Stimulated activated CD4-positive, alpha-beta T cell treated with anti-CD3 and anti-CD28 coated beads, Interleukin-12 subunit alpha, Interleukin-12 subunit beta, amount 100 ng/mL, for 4 hours (primary cell): ENCODE measurements at places on chromosomes 13 and 19.

DNA sequence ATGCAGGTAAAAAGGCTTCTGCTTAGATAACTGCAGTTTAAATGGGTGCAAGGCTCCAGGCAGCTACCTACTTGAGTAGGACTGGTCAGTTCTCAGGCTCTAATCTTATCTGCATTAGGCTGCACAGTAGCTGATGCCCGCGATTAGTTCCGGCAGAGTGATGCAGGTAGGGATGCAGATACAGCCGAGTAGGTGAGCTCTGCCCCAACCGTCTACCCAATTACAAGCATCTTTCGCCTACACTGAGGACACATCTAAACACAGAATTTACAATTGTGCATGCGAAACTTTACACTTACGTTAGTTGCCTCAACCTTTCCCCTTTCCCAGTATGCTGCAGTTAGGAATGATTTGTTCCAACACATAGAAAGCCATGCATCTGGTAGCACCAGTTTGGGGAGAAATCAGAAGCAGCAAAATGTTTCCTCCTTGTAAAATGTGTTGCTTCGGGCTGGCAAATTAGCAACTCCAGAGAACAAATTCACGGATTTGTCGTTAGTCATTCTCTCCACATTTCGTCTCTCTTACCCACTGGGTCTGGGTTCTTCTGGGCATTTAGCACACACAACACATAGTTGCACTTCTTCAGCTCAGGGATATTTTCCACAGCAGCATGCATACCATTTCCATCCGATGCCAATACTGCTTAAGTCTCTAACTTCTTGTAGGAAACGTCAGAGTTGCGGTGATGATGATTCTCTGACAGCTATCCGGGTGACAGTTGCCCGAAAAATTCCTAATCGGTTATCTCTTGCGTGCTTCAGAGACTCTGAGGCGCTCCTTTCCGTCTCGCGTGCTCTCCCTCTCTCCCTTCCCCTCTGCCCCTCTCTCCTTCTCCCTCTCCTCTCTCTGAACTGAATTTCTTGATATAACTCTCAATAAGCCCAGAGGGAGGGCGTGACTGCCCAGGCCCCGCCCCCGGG lies at the start of gene PCDH9:
TSS of gene PCDH9 (minus strand) at position 856 of the 923 bp plus-strand sequence. CDS start 1,896 bp downstream, outside the sequence.
- no peak for DNase-seq

- no peak for DNase-seq
Measured at GRCh38 chr19:17112271-17112670, 36.7 kb downstream of the MYO9B start.

DNA sequence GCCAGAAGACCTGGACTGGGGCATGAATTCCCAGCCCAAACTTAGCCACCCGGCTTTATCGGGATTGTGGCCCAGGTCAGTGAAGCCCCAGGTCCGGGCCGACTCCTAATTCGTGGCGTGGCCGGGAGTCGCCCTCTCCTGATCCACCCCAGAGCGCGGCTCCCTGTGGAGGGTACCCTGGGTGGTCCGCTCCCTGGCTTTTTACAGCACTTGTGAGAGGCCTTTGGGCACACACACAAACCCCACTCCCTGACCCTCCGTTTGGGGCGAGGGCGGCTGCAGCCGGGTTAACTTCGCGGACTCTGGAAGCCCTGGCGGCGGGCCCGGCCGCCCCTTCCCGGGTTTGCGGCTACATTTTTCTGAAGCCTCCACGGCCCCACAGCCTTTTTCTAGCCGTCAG lies 56.4 kb downstream of the ZNF568 start:
- DNase-seq: no peak

- no peak for DNase-seq
Measured at GRCh38 chr19:28289295-28290063, 923.5 kb downstream of the UQCRFS1 start.

DNA sequence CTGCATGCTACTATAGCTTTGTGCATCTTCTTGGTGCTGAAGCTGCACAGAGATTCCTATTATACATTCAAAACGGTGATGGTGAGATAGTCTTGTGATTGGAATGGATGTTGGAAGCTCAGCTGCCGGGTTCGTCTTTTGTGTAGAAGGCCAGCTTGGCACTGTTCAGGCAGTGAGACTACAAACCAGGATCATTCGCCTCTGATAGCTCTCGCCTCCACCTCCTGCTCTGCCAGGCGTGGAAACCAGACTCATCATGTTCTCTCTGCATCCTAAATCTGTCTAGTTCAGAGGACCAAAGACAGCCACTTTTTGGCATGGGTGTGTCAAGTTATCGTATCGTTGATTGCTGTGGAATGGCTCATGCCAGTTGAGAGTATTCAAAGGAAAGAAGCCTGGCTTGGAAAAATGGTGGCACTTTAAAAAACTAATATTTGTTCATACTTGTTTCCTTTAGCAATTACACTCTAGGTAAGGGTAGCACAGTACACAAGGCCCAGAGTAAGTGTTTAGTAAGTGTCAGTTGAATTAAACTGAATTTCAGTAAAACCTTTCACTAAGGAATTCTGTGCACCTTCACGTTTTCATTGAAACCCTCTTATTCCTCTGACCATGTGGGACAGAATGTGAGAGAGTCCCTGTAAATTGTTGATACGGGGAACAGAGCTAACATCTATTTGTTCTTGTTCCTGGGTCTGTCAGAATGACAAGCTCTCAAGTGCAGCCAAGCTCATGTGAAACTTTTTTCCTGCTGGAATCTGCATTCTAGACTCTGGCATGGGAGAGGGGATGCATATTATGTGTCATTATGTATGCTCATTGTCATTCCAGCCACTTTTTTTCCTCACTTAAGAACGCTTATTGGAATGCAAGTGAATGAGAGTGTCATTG lies 69.8 kb downstream of the DPY19L3 start:
- DNase-seq: no peak
